ENCODE measurements at places on chromosomes 7 and 10.

- no peak for DNase-seq
Measured at GRCh38 chr10:42177077-42177792, 461.1 kb downstream of the ZNF33B start.

DNA sequence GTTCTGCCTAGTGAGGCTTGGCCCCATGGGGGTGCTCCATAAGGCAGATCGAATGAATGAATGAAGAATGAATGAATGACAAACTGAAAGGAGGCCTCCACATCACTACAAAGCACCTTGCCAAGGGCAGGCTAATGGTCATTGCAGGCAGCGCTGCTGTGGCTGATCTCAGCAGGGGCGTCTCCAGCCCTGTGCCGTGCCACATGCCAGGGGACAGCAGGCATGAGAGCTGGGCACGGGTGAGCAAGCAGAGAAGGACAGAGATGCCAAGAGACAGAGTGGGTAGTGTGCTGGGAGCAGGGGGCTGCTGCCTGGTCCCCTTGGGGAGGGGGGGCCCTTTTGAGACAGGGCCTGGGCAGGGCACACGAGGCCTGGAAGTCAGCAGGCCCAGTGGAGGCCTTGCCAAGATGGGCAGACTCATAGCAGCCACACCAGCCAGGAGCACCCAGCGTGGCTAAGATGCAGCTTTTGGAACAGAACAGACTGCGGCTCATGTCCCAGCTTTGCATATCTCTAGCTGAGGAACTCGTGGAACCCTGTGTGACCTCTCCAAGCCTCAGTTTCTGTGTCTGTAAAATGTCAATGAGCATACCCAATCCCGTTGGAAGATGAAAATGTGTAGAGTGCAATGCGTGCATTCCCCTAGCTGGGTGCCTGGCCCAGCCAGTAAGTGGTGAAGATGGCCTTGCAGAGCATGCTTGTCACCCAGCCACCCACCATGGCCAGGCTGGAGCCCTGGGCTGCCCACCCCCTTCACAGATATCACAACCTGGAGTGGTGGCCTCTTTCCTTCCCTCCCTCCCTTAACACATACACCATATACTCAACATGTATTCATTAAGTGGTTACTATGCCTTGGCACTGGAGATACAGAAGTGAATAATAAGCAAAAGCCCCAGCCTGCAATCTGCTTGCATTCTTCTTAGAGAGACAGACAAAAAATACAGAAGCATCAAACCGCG, 61.1 kb upstream of the LRRC18 start:
- no peak for DNase-seq

DNA sequence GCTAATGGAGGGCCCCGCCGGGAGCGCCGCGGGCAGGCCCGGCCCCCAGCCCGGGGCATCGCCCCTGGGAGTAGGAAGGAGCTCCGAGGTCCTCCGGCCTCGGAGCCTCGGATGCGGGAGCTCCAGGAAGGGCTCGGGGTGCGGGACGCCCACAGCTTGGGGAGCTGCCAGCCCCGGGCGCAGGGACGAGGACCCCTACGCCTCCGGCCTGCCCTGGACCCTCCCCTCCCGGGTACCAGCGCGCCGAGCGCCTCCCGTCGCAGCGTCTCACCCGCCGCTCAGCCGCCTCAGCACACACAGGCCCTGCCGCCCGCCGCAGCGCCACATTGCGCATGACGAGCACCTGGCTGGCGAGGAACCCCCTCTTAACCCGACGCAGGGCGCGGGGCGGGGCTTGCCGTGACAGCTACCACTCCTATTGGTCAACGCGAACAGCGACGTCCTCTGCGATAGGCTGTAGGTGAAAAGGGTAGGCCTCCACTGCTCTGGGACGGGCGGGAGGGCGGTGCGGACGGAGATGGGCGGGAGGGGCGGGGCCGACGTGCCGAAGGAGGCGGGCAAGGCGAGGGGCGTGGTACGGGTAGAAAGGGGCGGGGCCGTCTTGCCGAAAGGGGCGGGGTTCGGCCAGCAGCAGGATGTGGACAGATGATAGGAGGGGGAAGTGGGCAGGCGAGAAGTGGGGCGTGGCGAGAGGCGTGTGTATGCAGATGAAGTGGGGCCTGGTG, at the start of gene PITRM1:
Gene PITRM1 (minus strand): TSS at position 337 of the 725 bp plus-strand sequence. CDS start 10 bp downstream, at position 327.
- peak; percentile 96 for DNase-seq

GRCh38 chr10:61608255-61609033, 54.3 kb upstream of the CABCOCO1 start:
- DNase-seq, result peak; percentile 61

DNA sequence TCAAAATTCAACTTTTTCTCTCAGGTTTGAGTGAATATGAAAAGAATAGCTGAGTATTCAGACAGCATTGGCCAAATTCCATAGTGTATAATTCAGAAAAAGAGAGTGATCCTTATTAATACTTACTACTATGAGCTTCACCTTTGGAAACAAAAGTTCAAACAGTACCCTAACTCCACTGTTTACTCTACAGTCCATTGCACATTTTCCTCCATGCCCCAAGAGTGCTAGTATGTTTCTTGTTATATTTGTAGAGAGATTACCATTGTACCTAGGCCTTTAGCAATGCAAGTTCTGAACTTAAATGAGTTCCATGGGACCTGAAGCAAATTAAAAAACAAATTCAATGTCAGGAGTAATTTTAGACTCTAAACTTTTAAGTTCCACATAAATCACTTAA, 48.1 kb downstream of the MAGI2 start:
- no peak for DNase-seq

DNA sequence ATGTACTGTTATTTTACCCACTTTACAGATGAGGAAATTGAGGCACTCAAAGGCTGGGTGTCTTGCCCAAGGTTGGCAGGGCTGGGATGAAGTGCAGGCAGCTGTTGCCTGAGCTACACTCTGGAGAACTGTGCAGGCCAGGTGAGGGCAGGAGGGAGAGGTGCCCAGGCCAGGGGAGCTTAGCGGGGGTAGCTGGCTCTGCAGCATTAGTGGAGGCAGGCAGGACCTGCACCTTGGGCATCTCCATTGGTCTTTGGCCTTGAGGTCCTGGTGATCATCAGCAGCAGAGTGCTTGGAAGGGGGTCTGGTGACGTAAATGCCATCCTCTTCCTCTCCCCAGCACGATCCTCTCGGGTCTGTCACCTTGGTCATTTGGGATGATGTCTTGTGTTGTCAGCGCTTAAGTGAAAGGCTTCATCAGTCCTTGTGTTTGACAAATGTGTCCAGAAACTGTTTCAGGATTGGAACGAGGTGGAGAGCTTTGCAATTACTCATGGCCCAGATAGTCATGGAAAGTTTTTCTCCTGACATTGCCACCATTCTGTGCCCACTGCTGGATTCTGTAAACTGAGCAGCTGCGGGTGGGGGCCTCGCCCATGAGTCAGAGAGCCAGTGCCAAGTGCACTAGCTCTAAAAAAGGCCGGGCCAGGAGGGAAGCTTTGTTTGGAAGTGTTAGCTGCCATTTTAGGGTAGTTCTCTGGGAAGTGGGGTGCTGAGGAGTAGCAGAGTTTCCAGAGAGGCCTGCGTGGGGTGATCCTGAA, 47.6 kb downstream of the TSPAN15 start:
- DNase-seq, result no peak

DNA sequence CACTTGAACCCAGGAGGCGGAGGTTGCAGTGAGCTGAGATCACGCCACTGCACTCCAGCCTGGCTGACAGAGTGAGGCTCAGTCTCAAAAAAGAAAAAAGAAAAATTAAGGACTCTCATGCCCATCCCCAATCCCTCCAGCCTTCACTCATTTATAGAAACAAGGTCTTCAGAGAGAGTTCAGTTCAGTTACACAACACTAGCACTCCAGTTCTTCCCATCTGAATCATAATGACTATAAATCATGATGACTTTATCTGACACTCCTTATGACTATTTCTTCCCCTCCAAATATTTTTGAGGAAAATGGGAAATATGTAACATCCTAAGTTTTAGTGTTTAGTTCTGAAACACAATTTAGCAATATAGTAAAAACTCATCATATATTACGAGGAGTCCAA, 107.4 kb upstream of the LSM8 start:
- DNase-seq, result no peak

DNA sequence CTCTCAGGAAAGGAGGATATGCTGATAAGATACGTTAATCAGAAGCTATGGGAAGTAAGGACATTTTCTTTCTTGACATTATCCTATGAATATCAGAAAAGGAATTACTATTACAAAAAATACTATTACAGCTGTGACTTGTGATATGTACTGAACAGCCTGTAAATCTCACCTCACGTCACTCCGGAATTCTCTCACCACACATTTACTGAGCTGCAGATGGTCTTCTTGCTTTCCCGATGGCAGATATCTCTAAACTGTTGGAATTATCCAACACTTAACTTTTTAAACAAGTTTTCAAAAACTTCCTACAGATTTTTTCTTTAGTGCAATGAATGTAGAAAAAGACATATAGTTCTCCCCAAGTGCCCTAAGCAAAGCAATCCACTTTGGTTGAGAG, 313.4 kb downstream of the GPR37 start:
- DNase-seq, result no peak

GRCh38 chr10:74223755-74224529, 72.9 kb downstream of the ADK start:
- no peak for DNase-seq

DNA sequence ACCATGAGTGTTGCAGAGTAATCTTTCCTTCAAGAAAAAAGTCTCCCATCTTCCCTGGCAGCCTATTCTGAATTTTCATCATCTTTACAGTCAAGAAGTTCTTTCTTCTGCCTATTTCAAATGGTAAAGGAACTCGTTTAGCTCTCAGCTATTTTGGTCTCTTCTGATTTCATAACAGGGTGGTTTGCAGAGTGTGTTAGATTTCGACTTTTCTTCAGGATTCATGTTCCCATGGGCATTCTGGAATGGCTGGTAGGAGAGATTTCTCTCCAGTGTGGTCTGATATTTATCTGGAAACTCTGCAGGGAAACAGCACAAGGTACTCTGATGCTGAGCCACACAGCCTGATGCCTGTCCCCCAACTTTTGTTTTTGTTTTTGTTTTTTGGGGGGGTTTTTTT, 111.1 kb upstream of the FAM171A1 start:
- no peak for DNase-seq

- no peak for DNase-seq
Measured at GRCh38 chr10:31578951-31579350, 259.9 kb downstream of the ZEB1 start.

DNA sequence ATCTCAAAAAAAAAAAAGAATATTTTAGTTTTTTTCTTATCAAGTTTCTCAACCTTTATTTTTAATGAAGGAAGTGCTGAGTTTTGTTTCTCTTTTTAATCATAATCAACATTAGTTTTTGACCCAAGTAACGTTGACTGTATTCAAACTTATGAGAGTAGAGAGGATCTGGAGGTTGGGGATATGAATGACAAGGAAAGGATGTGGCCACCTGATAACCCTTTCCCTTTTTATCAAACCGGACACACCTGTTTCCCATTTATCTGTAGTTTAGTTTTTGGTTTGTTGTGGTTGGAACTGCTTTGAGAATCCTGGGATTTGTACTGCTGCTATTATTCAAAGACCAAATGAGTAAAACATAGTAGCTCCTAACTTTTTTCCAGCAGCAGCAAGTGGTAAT, 38.6 kb downstream of the HACD1 start:
- DNase-seq, result no peak

GRCh38 chr7:51456-52068, 140.8 kb upstream of the FAM20C start:
- DNase-seq, result no peak

- no peak for DNase-seq
Measured at GRCh38 chr7:50347693-50348092, 43.2 kb downstream of the IKZF1 start.
